NCI-H460 (cell line): ENCODE measurements at places on chromosomes 6 and 20.

DNA sequence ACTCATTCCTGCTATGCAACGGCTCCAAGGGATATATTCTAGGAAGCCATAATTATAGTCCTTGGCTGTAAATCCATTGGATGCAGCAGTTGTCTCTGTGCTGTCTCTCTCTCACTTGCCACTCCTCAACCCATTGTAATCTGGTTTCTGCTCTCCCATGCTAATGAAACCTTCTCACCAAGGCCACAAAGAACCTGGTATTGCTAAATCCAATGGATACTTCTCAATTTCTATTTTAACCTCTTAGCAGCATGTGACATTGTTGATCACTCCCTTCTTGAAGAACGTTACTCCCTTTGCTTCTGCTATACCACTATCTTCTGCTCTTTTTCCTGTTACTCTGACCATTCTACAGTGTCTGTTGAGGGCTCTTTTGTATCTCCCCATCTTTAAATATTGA is 39.8 kb upstream of the GCLC start:
- no peak for DNase-seq

DNA sequence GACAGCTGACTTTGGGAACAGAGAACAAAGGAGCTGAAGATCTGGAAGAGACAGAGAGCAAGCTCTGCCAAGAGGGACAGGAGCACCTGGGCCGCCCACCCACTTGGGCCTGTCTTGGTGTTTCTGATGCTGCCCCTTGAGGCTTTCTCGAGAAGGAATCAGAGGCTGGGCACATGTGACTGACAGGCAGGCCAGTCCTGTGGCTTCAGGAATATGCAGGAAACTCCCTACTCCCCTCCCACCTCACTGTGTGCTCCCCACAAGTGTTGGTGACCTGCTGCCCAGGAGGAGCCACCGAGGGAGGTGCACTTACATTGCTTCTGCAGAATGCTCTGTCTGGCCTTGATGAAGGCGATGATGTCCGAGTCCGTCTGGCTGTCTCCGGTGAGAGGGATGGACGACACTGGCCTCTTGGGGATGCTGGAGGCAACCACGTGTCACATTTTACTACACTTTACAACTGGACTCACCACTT is 20.9 kb upstream of the KCNK16 start:
- DNase-seq, result no peak

DNA sequence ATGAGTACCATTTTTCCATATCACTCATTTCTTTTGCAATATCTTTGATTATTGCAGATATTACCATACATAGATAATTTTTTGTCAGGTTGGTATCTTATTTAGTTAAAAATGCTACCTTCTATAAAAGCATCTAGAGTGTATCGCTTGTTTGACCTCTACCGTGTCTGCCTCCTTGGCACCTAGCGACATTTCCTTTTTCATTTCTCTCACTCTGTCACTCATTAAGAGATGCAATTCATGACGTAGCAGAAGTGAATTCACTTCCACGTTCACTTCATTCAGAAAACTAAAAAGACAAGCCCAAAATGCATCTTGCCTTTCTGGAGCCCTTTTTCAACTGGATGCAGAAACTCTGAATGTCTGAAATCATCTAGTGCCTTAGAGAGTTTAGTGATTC is 172.9 kb downstream of the MMS22L start:
- DNase-seq, result no peak

- DNase-seq, result no peak
Observed at GRCh38 chr20:31909253-31910070, 39.0 kb downstream of the TTLL9 start.

DNA sequence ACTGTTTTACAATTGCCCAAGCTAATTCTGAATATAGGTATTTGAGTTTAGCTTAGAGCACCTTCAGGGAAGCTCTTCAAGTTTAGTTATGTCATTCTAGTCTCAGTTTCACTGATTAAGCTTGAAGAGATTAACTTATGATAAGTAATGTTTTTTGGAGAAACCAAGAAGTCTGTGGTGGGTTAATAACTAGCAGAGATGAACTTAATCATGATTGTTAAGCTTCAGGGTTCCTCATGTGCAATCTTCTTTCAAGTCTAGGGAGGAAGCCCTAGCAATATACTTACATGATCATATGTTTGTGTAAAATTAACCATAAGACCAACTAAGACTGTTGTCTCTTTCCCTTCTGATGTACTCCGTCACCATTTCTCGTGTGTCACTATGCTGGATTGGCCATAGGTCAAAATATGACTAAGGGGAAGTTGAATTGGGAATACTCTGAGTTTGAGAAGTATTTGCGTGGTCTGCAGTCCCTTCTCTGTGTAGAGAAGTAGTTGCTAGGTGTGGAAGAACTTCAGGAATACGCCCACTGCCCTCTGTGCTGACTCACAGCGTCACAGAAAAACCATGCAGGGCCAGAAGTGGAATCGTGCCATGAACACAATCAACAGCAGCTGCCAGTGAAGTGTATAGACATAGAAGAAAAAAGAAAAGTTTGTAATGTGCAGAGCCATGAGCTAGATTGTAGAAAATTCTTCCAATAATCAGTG is 88.3 kb downstream of the SH3BGRL2 start:
- DNase-seq, result no peak

DNA sequence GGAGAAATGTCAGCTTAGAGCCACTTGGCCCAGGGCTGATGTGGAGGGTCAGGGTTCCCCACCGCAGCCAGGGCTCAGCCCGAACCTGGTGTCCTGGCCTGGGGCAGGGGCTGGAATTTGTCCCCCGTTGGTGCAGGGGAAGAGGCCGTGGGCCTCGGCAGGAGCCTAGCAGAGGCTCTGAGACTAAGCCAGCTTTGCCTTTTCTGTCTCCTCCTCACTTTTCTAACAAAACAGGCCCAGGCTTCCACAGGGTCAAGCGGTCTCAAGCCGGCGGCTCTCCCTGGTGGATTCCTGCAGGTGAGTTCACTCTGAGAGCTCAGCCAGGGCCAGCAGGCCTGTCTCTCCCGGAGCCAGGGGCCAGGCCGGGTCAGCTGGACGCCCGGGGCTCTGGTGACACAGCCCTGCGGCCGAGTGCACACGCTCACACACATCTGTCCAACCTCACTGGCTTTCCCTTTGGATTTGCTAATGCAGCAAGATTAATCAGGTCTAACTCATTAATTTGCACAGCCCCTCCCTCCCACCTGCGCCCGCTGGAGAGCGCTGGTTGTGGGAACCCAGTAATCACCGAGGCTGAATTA is 2.9 kb upstream of the CHRNA4 start:
- DNase-seq, result no peak

DNA sequence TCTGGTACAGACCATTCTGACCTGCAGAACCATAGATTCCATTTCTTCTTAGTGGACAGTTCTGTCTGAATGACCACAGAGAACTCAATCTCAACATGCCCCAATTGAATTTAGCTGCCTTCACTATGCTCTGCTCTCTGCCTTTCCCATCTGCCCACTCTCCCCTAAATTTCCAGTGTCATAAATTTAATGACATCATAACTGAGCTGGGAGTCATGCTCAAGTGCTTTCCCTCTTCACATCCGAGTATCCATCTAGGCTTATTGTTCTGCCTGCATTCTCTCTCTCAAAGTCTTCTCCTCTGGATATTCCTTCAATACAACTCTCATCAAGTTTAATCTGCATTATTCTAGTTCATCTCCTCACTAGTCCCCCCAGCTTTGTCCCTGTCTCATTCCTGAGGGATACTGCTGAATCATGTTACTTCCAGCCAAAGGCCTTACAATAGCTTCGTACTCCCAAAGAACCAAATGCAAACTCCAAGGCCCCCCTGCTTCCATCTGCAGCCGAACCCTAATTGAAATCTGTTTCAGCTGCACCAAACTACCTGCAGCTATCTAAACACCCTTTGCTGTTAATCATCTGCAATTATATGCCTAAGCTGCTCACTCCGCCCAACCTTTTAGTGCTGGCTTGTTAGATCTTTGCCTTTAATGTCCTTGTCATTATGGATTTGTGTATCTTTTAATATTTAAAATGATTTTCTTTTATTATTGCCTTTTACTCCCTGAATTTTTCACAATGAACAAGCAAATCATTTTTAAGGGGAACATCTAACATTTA is 46.1 kb downstream of the SLC35B3 start:
- DNase-seq, result no peak

DNA sequence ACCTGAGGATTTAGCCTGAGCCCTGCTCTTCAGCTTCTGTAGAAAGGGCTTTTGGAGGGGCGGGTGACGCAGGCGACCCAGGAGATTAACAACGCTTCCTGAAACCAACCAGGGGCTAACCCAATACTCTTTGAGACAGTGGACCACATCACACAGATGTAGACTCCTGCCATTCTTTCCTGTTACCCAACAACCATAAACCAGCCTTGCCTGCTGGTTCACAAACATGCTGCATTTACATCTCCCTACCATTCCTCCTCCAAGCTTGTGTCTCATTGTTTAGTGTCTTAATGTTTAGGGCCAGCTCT is 28.3 kb downstream of the PPP1R16B start:
- DNase-seq, result no peak

GRCh38 chr20:9206486-9206885 is 137.6 kb downstream of the PLCB4 start:
- DNase-seq, result no peak

DNA sequence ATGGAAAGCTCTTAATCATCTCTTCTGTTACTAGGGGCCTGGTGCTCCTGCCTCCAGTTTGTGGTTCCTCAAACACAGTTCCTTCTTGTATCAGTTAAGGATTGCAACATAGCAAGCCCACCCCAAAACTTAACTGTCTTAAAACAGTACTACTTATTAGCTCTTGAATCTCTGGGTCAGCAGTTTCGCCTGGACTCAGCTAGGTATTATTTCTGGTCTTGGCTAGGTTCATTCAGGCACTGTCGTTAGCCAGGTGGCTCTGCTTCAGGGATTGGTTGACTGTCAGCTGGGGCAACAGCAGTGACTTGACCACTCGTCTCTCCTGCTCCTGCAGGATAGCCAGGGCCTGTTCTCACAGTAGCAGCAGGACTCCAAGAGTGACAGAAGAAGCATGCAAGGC is 30.0 kb upstream of the RALY start:
- DNase-seq, result no peak

DNA sequence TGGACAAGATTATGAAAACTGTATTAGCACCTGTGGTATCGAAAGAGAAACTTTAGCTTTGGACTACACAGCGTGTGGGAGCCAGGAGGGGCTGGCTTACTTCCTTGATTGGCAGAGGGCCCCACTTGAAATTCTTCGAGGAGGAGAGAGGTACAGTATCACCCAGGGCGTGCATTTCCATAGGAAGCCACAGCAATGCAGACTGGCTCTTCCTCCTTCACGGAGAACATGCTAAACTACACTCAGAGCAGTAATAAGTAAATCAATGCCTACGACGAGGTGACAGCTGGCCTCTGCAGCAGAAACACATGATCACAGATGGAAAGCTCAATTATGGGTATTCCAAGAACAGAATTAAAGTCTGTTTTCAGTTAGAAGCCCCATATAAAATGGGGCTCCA is 44.2 kb downstream of the MYLK4 start:
- DNase-seq, result no peak

- no peak for DNase-seq
Observed at GRCh38 chr6:14216946-14217684, 99.5 kb downstream of the CD83 start.

DNA sequence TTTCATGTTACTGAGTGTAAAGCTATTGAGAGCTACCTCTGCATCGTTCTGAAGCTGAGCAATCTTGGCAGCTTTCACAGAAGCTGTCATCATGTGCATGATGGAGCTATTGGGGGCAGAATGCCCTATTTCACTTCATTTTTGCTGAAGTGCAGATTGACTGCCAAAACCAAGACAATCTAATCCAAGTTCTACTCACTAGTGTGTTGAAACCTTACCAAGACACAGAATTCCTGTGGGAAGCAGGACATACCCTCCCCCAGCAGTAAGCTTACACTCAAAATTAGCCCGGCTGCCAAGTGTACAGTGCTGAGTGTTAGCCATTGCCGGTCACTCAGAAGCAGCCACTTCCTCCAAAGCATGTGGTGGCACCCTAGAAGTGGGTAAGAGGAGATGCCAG is 177.3 kb upstream of the TENT5A start:
- DNase-seq, result no peak

DNA sequence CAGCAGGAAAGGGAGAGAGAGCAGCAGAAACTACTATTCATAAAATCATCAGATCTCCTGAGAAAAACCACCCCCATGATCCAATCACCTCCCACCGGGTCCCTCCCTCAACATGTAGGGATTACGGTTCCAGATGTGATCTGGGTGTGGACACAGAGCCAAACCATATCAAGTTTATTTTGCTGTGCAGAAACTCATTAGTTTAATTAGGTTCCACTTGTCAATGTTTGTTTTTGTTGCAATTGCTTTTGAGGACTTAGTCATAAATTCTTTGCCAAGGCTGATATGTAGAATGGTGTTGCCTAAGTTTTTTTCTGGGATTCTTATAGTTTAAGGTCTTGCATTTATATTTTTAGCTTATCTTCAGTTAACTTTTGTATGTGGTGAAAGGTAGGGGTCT is 422.0 kb upstream of the HS3ST5 start:
- DNase-seq, result no peak

DNA sequence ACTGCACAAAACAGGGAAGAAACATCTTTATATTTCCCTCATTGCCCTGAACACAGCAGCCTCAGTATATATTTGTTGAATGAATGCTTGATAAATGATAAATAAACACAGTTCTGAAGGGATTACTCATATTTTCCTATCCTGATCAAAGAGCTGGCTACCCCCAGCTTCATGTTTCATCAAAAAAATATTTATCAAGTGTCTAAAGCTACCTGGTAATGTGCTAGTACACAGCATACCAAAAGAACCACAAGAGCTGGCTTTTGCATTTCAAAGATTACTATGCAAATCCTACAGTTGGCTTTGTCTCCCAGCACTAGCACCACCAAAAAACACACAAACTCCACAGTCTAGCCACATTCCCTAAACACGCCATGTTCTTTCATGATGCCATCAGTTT is 130.0 kb downstream of the BTBD9 start:
- DNase-seq, result peak; percentile 4

GRCh38 chr6:16705081-16705993 is 55.9 kb downstream of the ATXN1 start:
- DNase-seq, result no peak

DNA sequence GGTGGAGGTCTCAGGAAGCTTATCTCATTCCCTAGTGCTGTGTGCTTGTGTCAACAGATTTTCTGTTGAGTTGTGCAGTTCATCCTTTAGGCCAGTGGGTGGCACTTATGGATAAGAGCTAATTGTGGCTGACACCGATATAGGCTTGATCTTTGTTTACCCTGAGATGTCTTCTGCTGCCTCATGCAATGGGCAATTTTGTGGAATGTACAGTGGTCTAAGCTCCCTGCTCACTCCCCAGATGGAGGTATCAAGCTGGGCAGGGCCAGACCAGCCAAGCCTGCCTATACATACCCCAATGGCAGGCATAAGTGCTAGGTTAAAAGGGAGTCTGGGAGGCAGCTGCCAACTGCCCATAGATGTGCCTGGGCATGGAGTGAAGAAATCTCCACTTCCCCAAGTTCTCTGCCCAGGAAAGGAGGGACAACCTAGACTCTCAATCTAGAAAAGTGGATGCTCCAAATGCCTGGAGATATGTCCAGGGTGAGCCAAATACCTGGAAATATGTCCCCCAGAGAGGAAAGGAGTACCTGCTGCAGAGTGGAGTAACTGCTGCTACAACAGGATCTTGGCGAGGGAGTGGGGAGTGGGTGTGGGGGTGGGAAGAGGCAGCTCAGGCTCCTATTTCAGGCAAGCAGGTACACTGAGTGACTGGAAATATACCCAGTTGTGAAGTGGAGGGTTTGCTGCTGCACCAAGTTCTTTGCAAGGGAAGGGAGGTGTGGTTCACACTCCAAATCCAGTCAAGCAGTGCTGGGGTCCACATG is 53.2 kb upstream of the ARG1 start:
- peak; percentile 30 for DNase-seq
